ENCODE measurements at places on chromosomes 3 and 15.

GRCh38 chr3:23945663-23945912 lies 502 bp downstream of the NR1D2 start:
- DNase-seq, result no peak

DNA sequence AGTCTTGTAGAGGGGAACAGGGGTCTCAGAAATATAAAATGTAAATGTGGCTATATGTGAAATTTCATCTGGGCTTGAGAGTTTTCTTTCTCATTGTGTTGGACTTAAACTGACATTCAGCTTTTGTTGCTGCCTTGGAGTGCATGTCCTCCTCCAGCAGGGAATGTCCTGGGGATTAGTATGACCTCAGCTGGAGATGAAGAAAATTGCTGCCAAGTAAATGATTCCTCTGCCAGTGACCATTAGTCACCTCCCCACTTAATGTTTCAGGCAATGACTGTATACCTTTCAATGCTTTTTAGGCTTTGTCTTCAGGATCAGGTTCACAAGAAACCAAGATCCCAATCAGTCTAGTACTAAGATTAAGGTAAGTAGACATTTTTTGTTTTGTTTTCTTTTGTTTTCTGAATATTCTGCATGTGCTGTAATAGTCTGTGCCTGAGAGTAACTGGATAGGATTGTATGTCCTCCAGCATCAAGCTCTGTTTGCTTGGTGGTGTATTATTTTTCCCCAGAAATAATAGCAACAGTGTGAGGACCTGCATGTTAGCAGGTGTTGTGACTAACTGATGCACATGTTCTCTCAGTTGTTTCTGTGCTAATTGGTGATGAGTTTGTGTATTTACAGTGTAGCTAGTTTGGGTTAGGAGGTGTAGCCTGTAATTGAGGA lies 18.1 kb upstream of the SLC22A13 start:
- no peak for DNase-seq

DNA sequence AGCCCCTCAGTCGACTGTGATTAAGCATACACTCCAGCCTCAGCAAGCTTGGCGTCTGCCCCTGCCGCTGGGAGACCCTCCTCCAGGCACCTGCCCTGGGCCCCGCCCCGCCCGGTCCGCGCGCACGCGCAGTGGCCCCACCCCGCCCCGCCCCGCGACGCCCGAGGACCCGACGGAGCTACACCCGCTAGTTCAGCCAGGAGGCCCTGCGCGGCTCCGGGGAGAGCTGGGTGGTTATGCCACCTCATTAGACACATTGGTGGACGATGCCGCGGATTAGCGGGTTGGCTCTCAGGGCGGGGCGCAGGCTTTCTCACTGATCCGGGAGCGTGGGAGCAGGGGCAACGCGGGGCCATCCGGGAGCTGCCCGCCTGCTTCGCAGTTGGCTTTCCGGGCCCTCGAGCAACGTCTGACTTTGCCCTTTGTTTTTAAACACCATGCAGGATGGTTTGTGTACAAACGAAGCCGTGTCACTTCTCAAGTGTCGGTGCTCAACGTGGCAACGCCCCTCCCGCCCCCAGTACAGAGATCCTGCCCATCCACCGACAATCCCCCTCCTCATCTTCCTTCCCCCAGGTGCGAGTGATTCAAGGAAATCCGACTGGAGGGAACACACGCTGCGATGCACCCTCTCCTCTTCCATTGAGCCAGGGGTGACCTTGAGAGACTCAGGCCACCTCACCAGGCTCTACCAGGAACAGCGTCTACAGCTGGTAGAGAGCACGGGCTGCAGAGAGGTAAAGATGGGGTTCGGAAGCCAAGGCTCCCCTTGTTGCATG lies 109.3 kb downstream of the SHQ1 start:
- DNase-seq, result peak; percentile 86

DNA sequence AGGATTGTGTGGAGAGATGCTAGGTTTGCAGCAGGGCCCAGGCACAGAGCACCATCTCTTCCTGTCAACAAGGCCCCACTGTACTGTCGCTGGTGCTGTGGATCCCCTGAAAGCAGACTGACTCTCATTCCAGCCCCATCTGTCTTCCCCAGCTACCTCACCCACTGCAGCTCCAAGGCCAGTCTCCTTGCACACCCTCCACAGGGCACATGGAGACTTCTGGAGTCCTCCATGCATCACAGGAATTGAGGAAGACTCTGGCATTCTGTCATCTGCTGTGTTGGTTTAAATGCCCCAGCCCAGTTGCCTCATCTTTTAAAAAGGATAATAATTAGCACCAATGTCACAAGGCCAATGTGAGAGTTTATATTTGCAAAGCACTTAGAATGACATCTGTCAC lies 301.2 kb downstream of the RPLP1 start:
- DNase-seq, result no peak

GRCh38 chr15:52178765-52179164 lies 12.4 kb downstream of the GNB5 start:
- no peak for DNase-seq

DNA sequence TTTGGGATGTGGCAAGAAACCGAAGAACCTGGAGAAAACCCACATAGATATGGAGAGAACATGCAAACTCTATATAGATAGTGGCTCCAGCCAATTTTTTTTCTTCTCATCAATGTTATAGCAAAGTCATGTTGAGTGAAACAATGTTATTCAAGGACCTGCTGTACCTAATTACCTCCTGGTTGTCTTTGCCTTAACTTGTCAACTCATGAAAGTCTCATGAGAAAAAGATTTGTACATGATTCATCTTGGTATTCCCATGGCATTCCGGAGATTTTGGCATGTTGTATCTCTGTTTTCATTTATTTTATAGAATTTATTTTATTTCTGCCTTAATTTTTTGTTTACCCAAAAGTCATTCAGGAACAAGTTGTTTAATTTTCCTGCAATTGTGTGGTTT lies 303.8 kb upstream of the CDIN1 start:
- no peak for DNase-seq

DNA sequence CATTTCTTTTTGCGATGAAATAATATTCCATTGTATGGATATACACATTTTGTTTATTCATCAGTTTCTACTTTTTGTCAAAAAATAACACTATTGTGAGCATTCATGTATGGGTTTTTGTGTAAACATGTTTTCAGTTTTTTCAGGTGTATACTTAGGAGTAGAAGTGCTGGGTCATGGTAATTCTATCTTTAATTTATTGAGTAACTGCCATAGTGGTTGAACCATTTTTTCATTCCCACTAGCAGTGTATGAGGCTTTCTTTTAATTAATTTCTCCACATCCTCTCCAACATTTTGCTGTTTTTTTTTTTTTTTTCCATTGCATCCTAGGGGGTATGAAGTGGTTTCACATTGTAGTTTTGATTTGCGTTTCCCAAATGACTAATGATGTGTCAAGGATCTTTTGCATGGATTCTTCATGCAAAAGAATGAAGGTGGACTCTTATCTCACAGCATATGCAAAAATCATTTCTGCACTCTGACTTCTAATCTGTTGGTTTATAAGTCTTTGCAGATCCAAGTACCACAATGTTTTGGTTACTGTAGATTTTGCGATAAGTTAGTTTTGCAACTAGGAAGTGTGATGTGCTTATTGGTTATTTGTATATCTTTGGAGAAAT lies 12.6 kb downstream of the ATP2C1 start:
- DNase-seq, result no peak

DNA sequence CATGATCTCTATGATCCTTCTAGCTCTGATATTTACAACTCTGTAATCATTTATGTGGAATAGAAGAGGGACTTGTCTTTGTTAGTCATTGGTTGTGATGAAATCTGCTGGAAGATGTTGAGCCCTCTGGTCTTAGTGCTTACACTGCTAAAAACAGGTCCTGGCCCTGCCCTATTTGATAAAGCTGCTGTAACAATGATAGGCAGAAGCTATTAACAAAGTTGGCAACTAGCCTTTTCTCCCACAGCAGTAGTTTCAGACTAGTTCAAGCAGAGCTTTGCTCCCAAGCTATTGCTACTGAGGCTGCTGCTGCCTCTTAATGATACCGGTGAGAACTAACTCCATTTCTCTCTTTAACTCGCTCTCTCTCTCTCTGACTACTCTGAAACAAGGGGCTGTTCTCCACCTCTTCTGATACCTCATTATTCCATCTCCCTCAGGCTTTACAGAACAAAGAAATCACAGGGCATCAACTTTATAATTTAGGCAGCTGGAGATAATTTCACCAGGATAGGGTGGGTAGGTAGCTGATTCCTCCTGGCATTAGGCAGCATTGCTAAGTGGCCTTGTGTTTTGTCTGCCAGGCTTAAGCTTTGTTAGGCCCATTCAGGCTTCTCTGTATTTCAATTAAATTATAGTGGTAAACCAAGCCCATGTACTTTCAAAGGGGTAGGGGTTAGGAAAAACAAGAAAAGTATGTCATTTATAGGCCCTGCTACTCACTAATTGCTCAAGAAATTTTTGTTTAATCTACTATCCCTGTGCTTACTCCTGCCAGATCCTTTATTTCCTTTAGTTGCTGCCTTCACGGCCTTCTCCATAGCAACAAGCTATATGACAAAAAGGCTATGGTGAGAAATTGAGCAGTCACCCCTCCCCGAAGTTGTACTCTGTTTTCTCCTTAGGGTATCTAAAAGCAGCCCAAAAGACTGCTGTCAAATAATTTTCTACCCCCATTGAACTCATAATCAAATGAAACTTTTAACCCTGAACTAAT lies 139.6 kb downstream of the RBPMS2 start:
- DNase-seq, result no peak

DNA sequence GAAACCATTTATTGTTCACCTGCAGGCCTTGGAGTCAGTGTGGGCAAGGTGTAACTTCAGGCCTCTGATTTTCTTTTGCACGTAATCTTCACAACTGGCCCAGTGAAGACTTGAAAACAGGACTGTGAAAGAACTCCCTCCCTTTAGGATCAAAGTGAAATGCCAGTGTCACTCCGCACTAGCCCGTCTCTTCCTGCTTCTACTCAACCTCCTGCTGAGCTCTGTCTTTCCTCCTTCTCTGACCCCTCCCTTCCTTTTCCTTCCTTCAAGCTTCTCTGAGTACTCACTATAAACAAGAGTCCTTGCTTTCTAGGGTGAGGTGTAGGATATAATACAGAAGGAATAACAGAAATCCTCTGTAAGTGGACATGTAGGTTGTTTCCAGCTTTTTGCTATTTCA lies 28.5 kb downstream of the TMEM41A start:
- no peak for DNase-seq

DNA sequence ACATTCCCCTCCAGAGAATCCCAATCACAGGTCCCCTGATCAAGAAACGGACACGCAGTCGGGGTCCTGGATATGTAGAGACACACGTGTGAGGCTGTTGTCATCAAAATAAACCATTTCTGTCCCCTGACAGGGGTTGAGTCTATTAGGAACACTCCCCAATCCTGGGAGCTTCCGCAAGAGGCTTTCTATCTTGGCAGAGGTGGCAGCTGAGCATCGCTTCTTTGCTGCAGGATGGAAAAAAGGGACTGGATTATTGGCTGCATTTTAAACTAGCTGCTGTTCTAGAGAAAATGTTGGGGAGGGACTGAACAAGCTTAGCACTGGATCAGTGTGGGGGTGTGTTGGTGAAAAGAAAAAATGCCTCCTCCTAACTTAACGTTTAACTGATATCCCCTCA lies 2.5 kb upstream of the CNTN4 start:
- peak; percentile 30 for DNase-seq

GRCh38 chr3:116059421-116060096 lies 385.7 kb downstream of the LSAMP start:
- DNase-seq, result peak; percentile 33

GRCh38 chr3:46566040-46566641 lies at the start of gene LRRC2:
LRRC2 (minus strand) TSS chr3:46566302; CDS start chr3:46551591, 14,711 bp downstream.
- DNase-seq, result peak; percentile 41

- DNase-seq, result no peak
Observed at GRCh38 chr15:77138167-77138522, 67.2 kb upstream of the TSPAN3 start.

DNA sequence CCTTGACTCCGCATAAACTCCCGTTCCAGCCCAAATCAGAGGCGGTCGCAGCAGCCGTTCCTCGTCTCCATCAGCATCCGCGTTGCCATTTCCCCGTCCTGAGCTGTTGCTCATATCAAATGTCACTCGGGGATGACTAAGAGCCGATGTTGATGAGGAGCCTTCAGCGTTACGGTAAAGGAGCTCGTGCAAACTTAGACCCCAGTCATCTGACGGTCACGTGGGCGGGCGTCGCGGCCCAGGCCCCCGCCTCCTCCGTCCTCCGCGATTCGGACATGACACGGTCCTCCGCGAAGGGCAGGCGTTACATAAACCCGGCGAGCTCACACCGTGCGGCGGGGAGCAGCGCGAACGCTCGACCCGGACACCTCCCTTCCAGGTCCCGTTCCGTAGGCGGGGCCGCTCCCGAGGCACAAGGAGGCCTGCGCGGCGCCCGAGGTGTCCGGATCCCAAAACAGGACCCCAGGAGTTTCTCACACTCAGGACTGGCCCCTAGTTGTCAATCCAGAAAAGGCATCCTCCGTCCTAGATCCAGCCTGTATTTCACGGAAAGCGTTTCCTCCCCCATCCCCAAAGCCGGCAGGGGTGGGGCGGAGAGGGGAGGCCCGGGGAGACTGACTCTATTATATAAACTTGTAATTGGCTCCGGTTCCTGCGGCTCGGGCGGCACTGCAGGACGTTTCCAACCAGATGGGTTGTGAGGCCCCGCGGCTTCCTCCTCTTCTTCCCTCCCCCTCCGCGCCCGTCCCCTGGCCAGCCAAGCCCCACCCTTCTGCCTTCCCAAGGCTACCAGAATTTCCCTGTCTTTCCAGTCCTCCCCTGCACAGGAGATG lies 100.0 kb upstream of the IGF1R start:
- DNase-seq, result peak; percentile 54

GRCh38 chr15:32802286-32802936 lies 84.6 kb downstream of the GREM1 start:
- DNase-seq, result no peak

GRCh38 chr15:78212546-78213424 lies 21.6 kb downstream of the ACSBG1 start:
- no peak for DNase-seq

DNA sequence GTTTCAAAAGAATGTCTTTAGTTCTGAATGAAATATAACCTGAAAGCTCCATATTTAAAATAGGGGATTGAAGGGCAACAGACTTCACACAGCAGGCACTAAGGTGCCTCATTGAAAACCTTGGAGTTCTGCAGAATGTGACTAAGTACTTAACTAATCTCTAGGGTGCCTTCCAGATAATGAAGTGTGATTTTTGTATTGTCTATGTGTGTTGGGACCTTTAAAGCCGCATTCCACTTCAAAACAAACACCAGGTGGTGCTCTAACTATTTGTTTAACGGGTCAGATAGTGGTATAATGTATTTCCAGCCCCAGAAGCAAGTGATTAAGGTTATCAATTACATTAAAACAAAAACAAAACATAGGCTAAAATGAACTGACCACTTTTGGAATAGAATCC lies 28.0 kb downstream of the TFG start:
- DNase-seq, result peak; percentile 54

All from D341Med (cell line).